Spleen (tissue), 13 donors: ENCODE measurements at places on chromosomes 1 and 21.
A peak's percentile ranks its signal among the peaks of the same experiment; 100 is the strongest.

DNA sequence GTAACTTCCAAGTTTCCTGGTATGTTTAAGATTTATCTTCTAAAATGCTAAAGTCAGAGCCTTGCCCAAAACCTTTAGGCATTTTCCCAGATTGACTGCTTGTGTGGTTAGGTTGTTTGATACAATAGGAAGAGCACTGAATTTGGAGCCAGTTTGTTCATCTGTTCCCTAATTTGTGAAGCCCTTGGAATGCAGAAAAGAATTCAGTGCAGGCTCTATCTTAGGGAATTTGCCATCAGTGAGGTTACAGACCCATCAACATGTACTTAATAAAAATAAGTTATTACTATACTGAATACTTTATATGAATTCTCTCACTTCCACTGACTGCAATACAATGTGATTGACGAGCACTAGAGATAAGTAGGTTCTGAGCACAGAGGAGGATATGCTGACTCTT, 120.2 kb downstream of the PIK3R3 start:
- no peak for DNase-seq

GRCh38 chr1:195328102-195328501, 1280.1 kb downstream of the KCNT2 start:
- no peak for DNase-seq

DNA sequence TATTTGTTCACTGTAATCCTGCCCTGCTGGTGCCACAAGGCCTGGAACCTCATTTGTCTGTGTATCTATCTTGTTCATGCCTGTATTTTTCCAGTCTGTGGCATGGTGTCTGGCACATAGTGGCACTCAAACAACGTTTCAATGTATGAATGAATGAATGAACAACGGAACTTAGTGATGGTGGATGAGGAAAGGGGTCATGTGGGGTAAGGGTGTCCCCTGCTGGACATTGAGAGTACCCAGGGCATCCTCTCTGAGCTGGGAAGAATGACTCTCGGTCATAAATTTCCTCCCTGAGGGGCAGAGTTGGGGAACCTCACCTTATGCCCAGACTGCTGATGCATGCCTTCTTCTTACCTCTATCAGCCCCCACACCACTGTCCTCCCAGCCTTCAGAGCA, 18.9 kb upstream of the ZNF683 start:
- peak; percentile 23 for DNase-seq

GRCh38 chr1:176884911-176885310, 279.6 kb downstream of the ASTN1 start:
- no peak for DNase-seq

DNA sequence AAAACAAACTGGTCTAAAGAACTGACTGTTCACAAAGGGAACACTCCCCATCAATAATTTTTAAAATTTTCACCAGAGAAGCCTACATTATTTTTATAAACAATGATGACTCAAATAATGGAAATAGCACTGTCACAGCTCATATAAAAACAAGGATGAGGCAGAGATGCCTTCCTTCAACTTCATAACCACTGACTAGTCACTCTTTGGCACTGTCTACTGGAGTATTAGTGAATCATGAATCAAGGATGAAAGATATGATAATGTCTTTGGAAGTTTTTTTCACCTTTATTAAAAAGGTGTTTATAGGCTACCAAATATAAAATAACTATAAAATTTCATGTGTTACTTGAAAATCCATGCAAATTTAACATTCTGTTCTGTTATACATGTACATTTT, 316.9 kb downstream of the VAV3 start:
- no peak for DNase-seq

GRCh38 chr1:11802973-11803885, 2.5 kb downstream of the MTHFR start:
- DNase-seq, result peak; percentile 97

GRCh38 chr1:20035114-20035513, 34.9 kb upstream of the PLA2G5 start:
- no peak for DNase-seq

- no peak for DNase-seq
Measured at GRCh38 chr1:77322061-77322900, 40.5 kb downstream of the AK5 start.

DNA sequence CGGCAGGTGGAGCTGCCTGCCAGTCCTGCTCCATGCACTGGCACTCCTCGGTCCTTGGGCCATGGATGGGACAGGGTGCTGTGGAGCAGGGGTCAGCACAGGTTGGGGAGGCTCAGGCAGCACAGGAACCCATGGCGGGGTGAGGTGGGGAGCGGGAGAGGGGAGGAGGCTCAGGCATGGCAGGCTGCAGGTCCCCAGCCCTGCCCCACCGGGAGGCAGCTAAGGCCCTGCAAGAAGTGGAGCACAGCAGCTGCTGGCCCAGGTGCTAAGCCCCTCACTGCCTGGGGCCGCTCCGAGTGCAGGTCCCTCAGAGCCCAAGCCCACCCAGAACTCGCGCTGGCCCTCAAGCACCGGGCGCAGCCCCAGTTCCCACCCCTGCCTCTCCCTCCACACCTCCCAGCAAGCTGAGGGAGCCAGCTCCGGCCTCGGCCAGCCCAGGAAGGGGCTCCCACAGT, 691 bp upstream of the GBP5 start:
- DNase-seq, result peak; percentile 86

DNA sequence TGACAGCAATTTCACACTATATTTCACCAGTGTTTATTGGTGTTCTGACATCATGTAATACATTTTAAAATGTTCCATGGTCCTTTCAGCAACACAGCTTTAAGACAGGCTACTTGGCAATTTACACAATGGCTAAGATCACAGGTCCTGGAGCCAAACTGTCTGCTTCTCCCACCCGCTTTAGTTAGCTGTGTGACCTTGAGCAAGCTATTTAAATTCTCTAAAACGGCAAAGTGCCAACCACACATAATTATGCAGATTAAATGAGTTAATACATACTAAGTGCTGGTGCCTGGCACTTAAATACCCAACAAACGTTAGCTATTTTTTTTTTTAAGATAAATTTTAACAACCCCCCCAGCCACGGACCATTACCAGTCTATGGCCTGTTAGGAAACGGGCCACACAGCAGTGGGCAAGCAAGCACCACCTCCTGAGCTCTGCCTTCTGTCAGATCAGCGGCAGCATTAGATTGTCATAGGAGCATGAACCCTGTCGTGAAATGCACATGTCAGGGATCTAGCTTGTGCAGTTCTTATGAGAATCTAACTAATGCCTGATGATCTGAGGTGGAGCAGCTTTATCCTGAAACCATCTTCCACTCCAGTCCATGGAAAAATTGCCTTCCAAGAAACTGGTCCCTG, 26.9 kb downstream of the SOD1 start:
- DNase-seq, result no peak

DNA sequence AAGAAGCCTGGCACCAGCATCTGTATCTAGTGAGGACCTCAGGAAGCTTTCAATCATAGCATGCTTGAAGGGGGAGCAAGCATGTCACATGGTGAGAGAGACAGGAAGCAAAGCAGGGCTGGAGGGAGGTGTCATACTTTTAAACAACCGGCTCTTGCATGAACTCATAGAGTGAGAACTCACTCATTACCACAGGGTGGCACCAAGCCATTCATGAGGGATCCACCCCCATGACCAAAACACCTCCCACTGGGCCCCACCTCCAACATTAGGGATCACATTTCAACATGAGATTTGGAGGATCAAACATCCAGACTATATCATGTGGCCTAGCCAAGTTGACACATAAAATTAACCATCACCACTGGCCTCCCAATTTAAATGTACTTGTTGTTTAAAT, 125.1 kb upstream of the KCND3 start:
- no peak for DNase-seq

- DNase-seq, result no peak
Measured at GRCh38 chr1:62437273-62437940, 558 bp downstream of the USP1 start.

GRCh38 chr1:90147093-90147492, 152.2 kb downstream of the ZNF326 start:
- no peak for DNase-seq

- DNase-seq, result no peak
Measured at GRCh38 chr1:116163533-116163932, 52.3 kb downstream of the MAB21L3 start.

- DNase-seq, result no peak
Measured at GRCh38 chr21:42668298-42668992, 15.0 kb downstream of the PDE9A start.

DNA sequence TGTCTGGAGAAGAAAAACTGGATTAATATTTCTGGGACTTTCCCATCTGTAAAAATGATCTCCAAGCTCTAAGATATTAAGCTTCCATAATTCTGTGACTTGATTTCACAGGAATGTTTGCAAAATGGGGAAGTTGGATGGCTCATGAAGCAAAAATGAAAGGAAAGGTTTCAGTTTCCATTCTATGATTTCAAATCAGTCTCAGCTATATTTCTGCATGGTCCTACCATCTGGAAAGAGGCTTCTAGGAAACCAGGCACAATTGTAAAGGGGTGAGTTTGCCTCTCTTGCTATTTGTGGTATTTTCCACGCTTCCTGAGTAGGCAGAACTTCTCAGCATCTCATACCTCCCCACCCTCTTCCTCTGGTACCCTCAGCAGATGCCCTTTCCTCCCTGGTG, 22.4 kb upstream of the ACTN2 start:
- DNase-seq, result no peak

DNA sequence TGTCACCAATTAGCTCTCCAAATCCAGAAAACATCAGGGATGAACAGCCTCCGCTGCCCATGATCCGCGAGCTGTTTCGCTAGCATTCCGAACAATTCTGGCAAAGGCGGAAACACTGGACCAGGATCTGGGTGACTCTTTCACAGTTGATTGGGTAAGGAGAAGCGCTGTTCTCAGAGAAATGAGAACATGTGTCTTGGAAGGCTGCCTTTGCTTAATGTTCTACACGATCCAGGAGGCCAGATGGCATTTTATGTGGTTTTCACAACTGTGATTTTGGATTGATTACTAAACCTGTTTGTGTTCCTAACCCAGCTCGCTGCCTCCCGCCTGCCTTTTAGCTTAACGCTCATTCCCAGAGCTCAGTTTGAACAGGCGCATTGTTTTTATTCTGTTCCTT, 144.0 kb downstream of the KIF26B start:
- no peak for DNase-seq

- no peak for DNase-seq
Measured at GRCh38 chr1:63740432-63740831, 33.4 kb upstream of the ROR1 start.

- DNase-seq, result no peak
Measured at GRCh38 chr1:199862047-199862446, 165.5 kb upstream of the NR5A2 start.

- DNase-seq, result no peak
Measured at GRCh38 chr1:184622136-184622823, 132.4 kb downstream of the EDEM3 start.

DNA sequence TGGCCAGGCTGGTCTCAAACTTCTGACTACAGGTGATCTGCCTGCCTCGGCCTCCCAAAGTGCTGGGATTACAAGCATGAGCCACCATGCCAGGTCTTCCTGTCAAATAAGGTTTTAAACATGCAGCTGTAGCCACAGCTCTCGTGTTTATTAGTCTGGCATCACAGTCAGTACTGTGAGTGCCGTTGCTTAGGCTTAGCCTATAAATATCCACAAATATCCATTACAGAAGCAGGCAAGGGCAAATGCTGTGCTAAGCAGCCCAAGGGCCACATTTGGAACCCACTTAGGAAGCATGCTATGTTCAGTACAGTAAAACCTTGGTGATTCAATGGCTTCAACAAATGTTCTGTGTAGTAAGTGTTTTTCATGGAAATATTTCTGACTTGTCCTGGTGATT, 75.9 kb downstream of the KIF1B start:
- no peak for DNase-seq

- no peak for DNase-seq
Measured at GRCh38 chr1:156086256-156086662, 4.0 kb upstream of the MEX3A start.

GRCh38 chr1:157700732-157701131, at the start of gene FCRL3:
TSS of gene FCRL3 (minus strand) at chr1:157700769. CDS start at chr1:157700489, 280 bp downstream.
- DNase-seq, result no peak

DNA sequence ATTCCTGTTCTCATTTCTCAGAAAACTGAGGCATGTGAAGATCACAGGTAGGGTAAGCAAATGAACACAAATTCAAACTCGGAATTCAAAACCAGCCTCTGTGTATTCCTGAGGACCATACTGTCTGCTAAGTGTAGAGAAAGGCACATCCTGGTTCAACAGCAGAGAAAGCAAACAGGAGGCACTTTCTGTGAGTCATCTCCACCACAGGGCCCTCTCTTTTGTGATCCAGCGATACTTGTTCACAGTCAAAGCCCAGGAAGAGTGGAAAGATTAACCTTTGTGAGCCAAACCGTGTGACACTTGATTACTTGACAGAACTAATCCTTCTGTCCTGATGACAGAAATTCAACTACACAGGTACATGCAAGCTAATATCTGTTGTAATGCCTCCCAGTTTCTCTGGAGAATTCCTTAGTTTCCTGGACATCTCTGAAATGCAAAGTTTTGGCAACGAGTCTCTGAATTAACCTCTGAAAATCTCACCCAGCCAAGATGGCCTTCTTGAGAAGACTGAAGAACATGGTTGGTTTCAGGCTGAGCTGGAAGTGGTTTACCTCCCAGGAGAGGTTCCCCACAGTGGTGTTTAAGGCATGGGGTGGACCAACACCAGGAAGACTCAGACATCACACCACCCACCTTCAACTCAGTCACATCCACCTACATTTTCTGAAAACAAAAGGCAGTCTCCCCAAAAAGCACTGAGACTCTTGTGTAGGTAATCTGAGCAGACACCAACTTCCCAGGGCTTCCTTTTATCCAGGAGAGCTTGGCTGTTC, 98.2 kb upstream of the ERG start:
- DNase-seq, result no peak

GRCh38 chr1:184910691-184911091, 63.6 kb downstream of the NIBAN1 start:
- DNase-seq, result no peak
